ENCODE measurements at places on chromosomes 12 and 14.

DNA sequence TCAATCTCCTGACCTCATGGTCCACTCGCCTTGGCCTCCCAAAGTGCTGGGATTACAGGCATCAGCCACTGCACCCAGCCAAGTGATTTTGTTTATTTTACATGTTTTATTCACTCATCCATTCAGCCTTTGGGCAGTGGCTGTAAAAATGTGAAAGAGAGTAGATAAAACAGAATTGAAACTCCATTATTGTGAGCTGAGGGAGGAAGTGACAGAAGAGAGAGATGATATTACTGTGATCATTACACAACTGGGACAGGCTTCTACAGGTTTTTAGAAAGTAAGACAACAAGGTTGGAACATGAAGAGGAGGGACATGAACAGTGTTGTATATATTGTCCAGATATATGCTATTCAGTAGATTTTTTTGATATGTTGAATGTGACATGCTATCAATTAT, 25.0 kb downstream of the CREBL2 start:
- DNase-seq: no peak

DNA sequence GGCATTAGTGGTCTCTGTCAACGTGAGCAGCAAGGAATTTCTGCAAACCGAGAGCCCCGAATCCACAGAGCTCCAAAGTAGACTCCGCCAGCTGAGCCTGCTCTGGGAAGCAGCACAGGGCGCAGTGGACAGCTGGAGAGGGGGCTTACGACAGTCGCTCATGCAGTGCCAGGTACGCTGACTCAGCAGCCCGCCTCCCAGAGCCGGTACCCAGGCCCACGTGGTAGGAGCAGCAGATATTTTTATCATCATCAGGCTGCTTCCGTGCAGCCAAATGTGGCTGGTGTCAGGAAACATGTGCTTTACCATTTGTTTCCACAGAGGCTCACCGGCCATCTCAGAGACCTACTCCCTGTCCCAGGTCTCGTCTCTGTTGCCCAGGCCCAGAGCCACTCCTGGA, 73.7 kb downstream of the ESR2 start:
- no peak for DNase-seq

GRCh38 chr12:125773033-125773640, 707.9 kb downstream of the AACS start:
- DNase-seq: no peak

DNA sequence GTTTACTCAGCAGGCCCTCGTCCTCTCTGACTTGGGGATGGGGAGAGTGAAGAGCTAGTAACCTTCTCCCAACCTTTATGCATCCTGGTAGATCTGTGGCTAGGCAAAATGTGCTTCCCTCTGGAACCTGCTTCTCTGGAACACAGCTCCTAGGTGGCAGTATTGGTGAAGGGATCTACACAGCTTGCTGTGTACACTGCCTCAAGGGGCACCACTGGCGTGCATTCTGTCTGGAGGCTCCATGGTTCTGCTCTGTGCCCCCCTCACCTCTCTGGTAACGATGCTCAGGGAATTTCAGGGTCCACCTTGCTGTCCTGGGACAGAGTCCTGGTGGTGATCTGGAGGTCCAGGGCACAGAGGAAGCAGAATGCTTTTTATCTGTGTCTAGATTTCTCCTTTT, 43.5 kb upstream of the KCNA5 start:
- DNase-seq: no peak

DNA sequence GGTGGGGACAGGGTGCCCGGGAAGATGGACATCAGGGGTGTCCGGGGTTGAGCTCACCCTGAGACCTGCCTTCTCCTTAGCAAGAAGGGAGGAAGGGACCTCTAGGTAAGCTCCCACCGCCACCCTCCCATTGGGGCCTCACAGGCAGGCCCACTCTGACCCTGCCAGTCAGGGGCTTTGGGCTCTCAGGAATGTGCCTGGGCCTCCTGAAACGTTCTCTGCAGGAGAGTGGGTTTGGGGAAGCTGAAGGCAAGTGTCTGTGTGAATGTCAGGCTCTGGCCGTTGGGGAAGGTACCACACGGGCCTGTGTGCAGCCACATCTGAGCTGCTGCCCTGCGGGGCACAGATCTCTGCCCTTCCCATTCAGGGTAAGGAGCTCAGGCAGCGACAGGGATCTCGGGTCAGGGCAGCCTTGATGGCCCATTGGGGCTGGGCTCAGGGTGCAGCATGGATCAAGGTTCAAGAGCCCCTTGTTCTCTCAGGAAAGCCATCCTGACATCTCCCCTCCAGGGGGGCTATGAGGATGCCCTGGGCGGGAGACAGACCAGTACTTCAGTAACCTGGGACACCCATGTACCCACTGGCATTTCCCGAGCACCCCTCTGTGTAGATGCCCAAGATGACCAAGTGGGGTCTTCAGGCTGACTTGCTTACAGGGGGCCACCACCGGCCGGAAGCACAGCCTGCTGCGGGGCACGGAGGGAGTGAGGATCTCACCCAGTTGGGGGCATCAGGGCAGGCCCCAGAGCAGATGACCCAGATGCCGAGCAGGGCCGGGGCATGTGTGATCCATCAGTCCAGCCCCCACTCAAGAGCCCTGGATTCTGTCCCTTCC, 29.7 kb downstream of the FAM222A start:
- DNase-seq: no peak

DNA sequence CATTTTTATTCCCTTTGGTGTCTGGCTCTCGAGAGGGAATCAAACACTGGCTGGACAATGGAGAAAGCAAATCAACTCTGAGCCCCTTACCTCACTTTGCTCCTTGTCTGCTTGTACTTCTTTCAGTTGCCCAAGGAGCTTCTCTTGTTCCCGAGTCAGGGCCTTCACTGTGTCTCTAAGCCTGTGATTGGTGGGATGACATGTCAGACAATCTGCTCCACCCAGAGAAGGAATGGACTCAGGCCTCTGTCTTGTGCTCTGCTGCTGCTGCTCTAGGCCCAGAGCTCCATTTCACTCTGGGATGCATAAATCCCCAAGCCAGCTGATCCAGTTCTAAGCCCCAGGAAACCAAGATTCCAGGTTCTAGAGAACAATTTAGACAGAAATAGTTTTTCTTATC, 7.6 kb downstream of the CALCOCO1 start:
- peak; percentile 37 for DNase-seq

DNA sequence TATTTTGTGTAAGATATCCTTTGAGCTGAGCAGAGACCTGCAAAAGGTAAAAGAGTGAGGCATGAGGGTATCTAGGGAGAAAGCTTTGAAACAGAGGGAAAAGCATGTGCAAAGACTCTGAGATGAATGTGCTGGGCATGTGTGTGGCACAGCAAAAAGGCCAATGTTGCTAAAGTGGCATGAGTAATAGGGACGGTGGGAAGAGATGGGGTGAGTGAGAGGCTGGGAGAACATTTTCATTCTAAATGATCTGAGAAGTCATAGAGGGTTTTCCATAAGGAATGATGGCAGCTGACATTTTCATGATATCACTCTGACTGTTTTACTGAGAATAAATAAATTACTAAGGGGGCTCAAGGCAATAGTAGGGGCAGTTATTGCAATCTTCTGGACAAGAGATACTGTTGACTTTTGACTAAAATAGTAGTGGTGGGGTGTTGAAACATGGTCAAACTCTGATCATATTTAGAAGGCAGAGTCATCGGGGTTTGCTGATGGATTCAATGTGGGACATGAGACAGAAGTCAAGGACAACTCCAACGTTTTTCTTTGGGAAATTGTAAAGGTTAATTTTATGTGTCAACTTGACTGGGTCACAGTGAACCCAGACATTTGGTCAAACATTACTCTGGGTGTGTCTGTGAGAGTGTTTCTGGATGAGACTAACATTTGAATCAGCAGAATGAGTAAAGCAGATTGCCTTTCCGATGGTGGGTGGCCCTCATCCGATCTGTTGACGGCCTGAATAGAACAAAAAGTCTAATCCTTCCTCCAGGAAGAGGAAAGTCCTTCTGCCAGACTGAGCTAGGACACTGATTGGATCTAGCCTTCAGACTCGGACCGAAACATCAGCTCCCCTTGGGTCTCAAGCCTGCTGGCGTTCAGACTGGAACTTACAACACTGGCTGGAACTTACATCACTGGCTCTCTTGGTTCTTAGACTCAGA, 193.9 kb upstream of the PLXNC1 start:
- no peak for DNase-seq

DNA sequence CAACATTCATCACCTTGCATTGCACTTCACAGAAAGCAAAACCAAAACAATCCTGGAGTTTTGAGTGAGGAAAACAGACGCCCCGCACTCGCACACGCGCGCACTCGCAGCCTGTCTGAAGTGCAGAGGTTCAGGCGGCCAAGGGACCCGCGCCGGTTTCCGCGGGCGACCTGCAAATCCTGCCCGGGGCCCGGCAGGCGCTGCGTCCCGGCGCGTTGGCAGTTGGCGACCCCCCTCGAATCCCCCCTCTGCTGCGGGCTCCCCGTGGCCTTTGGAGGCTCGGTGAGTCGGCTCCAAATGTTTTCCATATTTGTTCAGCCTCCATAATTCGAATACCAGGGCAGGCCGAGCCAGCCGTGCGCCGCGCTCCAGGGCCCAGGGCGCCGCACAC, at the start of gene SSPN:
Gene SSPN, plus strand, starts transcription at position 324 of the 391 bp plus-strand sequence. CDS start 100 bp downstream, outside the sequence.
- peak; percentile 75 for DNase-seq

- DNase-seq: no peak
Observed at GRCh38 chr14:103739793-103740501, 24.3 kb downstream of the ZFYVE21 start.

- peak; percentile 56 for DNase-seq
Observed at GRCh38 chr14:44897845-44898151, 63.9 kb downstream of the KLHL28 start.

- DNase-seq: no peak
Observed at GRCh38 chr14:73924337-73924736, 25.6 kb downstream of the FAM161B start.

DNA sequence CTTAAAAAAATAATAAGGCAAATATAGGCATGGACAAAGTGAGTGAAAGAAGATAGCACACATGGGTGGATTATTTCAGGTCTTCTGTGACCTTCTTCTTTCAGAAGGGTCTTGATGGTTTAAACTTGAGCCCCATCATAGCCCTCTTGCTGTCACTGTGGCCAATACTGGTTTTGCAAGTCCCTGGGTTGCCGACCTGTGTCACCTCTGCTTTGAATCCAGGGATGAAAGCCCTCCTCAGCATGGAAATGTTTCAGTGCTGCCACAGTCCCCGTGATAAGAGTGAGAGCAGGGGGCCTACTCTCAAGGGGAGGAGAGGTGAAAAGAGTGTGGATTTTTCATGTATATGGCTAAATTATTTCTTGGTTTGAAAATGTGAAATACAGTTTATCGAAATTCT, 30.2 kb upstream of the ATF1 start:
- DNase-seq: no peak

GRCh38 chr14:75283162-75283832, 4.7 kb downstream of the FOS start:
- DNase-seq: peak; percentile 70

GRCh38 chr14:23296012-23296777, 6.5 kb downstream of the PPP1R3E start:
- DNase-seq: no peak

Data from choroid plexus epithelial cell (primary cell).